ENCODE measurements at places on chromosomes 2 and 18.
A peak's percentile ranks its signal among the peaks of the same experiment; 100 is the strongest.

- no peak for DNase-seq
Observed at GRCh38 chr2:195500879-195501278, 156.1 kb upstream of the SLC39A10 start.

DNA sequence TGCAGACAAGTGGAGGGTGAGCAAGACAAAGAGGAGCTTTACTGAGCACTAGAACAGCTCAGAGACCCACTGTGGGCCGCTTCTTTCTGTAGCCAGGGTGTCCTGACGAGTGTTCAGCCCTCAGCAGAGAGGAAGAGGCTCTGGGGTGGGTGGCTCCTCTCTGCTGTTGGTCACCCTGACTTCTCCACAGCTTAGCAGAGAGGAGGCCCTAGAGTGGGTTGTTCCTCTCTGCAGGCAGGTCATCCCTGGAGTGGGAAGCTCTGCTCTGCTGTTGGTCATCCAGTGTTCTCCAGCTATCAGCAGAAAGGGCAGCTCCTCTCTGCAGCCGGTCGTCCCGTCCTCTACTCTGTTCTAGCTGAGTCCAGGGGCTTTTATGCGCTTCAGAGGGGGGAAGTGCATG is 286.5 kb downstream of the ICOS start:
- no peak for DNase-seq

GRCh38 chr2:20125616-20126015 is 74.2 kb upstream of the LAPTM4A start:
- no peak for DNase-seq

DNA sequence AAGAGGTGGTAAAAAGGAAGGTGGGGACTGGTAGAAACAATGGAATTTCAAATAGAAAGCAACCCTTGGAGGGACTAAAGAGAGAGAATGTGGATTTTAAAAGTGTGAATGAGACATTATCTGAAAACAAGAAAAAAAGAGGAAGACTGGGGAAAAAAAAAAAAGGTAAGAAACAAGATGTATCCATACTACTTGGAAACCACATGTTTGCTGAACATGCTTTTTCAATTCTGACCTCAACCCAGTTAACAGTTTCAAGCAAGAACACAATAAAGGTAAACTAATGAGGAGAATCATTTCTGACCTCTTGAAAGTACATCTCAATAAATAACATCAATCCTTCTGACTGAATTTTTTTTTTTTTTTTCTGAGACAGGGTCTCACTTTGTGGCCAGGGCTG is 2.6 kb downstream of the FARSB start:
- DNase-seq, result no peak

DNA sequence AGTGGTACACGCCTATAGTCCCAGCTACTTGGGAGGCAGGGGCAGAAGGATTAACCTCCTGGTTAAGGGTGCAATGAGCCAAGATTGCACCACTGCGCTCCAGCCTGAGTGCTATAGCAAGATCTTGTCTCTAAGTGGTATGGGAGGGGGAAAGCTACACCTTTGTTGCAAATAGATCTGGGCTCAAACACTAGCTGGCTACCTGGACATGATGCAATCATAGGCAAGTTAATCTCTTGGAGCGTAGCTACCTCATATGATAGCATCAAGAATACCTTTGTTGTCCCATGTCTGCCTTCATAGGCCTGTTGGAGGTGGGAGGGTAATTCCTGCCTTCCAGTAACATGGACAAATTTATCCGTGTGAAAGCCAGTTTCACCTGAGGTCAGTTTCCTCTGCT is 15.7 kb downstream of the KLHL29 start:
- DNase-seq, result no peak

DNA sequence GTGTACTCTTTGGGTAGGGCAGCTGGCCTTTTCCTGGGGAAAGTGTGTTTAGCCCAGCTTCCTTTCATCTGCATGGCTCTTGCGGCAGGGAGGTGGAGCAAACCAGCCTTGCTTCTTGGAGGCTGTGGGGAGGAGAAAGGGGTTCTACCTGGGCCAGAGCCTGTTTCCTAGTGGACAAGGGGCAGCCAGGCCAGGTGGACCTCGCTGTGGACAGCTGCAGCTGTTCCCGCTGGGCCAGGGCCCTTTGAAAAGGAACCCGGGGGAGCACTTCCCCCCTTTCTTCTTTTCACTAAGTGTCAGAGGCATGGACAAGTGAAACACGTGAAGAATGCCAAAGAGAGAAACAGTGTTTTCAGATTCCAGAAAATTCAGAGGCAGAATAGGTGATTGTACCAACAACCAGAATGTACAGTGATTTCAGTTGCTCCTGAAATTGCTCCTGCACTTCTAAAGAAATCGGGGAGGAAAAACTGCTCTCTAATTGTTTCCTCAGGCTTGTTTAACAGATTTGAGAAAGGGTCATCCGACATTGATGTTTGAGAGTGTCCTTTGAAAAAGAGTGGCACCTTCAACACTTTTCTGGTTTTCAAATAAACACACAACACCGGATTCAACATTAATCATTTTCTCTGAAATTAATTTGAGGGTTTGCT is 3.9 kb downstream of the GLI2 start:
- DNase-seq, result peak; percentile 29

- DNase-seq, result no peak
Observed at GRCh38 chr18:53254265-53254664, 914.3 kb downstream of the DCC start.

DNA sequence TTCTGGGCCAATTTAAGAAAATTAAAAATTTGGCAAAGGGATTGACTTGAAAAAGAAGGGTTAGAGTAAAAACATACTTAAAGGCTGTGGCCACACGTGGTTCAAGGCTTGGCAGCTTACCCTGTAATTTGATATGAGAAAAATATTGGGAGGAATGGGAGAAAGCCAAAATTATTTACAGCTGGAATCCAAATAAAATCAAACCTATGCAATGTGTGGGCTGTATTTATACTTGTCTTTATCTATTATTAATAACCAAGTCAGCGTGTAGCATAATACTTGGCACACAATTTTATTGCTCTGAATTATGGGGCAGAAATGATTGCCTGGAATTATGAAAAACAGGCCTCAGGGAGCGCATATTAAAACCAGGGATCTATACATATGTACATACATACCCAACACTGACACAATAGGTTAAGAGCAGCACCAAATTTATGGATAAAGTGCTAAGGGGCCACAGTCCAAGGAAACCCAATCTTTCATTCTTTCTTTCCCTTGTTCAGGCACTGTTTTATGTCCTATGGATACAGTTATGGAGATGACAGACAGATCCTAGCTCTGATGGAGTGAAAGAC is 35.6 kb downstream of the FAM124B start:
- DNase-seq, result no peak

DNA sequence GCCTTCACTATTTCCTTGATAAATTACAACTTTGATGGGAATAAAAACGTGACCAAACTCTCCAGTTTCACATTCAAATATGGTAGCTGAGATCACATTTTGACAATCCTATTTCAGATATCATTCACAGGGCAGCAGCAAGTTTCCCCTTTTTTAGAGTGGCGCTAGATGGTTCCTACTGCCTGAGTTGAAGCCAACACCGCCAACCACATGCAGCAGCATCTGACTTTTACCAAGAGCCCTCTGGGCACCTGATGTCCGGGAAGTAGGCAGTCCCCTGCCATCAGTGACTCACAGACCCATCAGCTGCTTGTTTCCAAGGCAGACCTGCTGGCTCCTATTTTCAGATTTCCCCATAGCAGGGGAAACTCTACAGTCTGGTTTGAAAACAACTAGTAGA is 4.0 kb upstream of the MREG start:
- DNase-seq, result no peak

DNA sequence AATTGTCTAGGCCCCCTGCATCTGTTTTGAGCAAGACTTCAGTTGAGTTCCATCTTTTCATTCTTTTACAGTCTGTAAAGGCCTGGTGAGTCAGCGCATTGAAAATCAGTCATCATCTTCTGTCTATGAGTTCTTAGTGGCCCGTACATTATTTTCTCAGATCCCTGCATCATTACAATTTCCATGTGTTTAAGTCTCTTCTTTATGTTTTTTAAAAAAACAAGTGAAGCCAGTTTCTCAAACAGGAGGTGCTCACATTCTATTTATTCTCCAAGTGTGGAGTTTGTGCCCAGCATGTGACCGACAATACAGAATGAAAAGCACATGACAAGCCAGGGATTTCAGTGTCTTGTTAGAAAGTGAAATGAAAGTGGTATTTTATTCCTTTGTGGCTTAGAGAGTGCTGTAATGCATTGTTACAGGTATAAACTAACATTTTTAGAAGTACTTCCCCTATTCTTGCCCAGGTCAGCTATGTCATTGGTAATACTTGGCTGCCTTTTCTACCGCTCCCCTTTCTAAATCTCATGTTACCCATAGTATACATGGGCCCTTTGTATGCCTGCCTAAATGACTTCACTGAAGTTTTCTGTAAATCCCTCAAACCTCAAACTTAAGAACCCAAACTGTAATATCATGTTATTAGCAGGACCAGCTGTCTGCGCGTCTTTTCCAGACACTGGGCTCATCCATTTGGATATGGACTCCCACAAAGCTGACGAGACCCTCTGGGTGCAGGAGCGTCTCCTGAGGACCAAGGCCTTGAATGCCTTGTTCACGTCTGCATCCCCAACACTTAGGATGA is 67.6 kb downstream of the FEZ2 start:
- no peak for DNase-seq

DNA sequence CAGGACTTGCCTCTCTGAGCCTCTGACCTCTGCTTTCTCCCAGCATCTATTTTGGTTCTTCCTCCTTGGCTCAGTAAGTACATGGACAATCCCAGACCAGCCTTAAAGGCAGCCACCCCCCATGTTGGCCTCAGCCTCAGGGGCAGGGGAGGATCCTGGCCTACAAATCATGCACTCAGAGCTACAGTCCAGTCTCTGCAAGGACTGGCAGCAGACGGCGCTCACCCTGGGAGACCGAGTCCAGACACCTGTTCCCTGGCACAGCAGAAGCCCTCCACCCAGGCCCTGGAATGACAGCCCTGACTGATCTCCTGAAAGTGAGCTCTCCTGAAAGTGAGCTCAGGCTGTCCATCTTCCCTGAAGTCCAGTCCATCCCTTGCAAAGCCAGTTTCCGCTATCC is 25.7 kb upstream of the PTPN4 start:
- DNase-seq, result no peak

DNA sequence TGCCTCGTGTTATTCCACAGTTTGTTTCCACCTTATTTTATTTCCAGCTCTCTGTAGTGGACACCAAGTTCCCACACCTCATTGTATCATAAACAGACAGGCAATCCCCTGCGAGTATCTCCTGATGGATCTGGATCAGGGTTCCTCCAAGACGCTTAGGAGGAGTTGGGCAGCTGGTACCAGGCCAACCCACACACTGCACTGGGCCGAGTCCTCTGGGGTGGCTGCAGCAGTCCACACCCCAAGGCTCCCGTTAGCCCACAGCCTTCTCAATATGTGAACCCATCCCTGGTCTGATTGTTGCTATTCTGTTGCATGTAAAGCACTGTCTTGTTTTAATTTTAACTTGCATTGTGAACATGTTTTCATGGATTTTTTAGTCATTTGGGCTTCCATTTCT is 178.8 kb upstream of the RAB6C start:
- no peak for DNase-seq

- DNase-seq, result peak; percentile 32
Observed at GRCh38 chr18:74745633-74746403, 148.1 kb downstream of the ZNF407 start.

DNA sequence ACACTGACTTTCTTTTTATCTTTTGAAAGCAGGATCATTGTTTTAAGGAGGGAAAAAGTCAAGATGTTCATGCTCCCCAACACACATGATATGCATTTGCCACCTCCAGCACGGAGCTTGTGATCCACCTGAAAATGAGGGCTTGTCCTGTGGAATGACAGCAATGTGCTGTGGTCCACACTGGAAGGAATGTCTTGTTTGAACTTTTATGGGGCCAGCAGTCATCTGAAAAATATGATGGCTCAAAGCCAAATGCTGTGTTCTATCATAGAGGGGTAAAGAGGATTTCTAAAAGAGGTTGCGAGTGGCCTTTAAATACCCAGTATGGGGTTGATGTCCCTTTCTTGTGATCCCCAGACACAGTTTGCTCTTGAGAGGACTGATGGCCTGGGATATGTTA is 226.5 kb upstream of the SPRED2 start:
- no peak for DNase-seq

GRCh38 chr2:173221132-173221695 is 133.5 kb upstream of the CDCA7 start:
- no peak for DNase-seq

DNA sequence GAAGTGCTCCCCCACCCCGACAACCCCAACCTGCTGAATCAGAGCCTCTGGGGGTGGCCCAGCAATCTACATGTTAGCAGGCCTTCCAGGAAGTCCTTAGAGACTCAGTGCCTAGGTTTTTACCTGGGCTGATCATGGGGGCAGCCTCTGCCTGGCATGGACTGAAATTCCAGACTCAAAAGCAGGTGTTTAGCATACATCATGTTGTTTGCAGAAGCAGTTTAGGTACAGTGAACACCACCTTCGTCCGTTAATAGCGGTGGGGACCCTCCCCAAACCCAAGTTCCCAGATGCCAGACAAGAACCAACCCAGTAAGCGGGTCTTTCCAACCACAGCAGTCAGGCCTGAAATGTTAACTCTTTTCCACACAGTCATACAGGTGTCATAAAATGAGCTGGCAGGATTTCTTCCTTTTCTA is 26.4 kb upstream of the GALR1 start:
- DNase-seq, result no peak

All from HT-29 (cell line).